ENCODE measurements at places on chromosomes 1 and 21.

DNA sequence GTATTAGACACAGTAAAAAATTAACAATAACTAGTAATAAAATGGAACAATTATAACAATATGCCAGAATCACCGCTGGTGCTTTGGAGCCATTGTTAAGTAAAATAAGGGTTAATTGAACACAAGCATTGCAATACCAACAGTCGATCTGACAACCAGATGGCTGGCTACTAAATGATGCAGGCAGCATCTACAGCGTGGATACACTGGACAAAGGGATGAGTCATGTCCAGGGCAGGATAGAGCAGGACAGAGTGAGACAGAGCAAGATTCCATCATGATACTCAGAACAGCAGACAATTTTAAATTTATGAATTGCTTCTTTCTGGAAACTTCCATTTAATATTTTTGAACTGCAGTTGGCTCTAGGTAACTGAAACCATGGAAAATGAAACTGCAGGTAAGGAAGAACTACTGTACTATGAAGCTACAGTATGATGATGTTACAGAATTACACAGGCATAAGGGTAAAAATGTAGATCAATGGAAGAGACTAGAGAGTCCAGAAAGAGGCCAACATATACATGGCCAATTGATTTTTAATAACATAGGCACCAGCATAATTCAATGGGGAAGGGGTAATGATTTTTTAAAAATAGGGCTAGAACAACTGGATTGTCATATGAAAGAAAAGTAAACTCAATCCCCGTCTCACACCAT, 168.7 kb downstream of the RRAGC start:
- DNase-seq: no peak

DNA sequence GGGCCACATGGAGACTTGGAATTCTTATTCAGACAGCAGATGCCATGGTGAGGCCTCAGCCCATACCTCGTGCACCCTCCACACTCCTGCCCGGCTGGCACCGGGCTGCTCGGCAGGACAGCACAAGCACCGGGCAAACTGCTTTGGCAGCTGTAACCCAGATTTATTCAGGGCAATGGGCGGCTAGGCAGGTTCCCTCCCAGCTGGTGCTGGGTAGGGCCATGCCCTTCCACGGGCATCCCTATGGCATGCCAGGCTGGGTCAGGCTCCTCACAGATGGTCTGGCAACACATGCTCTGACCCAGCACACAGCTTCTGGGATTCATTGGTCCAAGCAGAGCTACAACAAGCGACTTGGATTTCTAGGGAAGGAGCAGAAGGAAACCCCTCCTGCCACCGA, 53.4 kb downstream of the ATP1A1 start:
- DNase-seq: no peak

DNA sequence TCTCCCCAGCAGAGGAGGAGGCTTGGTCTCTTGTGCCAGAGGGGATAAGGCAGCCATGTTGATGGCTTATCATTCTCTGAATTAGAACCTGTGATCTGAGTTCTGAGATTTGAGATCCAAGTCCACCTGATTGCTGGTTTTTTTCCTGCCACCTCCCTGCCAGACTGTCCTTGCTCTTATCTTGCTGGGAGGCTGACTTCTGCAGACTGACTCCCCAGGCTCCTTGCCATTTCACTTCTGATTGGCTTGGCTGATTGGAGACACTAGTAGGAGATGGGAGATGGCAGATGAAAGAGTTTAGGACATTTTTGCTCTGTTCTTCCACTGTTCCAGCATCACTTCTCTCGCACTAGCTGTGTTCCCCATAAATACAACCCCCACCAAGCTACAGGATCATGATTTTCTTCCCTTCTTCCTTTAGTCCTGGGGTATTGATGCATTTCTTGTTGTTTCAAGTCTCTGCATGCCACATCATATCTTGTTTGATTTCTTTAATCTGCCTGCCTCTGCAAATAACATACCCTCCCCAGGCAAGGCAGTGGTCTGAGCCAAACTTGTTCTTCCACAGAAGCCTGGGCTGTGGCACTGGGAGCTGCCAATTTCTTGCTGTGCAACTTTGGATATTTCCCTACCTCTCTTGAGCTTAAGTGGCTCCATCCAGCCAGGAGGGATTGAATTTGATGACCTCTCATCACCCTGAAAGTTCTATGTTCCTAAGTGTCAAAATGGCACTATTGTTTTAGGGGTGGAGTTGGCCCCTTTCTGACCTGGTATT, 963 bp upstream of the CYP4B1 start:
- DNase-seq: no peak

GRCh38 chr1:83698644-83699043, 300.3 kb downstream of the TTLL7 start:
- no peak for DNase-seq

GRCh38 chr1:208024406-208024805, 113.5 kb upstream of the CD34 start:
- no peak for DNase-seq

DNA sequence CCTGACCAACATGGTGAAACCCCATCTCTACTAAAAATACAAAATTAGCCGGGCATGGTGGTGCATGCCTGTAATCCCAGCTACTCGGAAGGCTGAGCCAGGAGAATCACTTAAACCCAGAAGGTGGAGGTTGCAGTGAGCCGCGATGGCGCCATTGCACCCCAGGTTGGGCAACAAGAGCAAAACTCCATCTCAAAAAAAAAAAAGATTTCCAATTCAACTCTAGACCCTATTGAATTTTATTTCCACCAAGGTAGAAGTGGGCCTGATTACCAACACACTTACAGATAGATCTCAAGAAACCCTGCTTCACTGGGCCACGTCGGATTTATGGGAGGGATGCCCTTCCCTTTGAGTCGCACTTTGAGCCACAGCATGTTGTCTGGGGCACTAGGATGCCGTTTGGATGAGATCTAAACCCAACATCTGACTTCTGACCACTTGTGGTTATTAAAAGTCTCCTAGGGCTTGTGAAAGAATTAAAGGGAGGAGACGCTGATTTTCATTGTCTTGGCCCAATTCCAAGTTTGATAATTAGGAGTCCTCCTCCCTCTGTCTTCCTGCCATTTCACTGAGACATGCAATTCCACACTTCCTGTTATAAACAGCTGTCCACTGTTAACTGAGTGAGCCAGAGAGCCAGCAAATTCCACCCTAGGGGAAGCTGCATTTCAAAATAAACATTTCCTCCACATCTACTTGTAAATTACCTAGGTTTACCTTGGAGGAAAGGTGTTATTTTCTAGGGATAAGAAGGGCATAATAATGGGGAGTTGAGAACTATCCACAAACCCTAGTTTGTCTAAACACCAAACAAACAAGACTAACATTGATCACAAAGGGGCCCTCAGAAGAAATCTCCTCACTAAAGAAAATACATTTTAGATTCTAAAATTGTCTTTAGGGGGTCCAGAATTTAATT, 5.2 kb upstream of the RERE start:
- DNase-seq: peak; percentile 86

DNA sequence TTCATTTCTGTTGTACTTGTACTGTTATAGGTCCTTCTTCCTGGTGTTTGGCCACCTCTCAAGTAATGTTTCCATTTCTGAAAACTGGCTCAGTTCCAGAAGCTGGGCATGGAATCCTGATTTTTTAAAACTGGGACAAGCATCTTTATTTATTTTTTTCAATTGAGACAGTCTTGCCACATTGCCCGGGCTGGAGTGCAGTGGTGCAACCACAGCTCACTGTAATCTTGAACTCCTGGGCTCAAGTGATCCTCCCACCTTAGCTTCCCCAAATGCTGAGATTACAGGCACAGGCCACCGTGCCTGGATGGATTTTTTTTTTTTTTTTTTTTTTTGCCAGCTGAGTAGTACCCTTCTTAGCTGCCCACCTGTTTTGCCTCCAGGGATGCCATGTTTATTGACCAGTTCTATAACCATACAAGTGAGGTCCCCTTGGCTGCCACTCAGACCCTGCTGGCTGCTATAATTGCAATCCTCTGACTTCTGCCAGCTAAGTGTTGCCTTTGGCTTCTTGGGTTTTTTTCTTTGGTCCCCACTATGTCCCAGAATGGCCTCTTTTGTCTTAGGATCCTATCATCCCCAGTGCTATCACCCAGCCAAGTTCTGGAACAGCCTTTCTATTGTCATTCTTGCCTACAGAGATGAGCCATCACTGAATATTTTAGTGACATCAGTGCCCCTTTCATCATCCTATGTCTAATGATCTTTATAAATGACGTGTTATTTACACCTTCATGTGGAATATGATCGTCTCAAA, 3.9 kb upstream of the DIP2A start:
- DNase-seq: peak; percentile 14

DNA sequence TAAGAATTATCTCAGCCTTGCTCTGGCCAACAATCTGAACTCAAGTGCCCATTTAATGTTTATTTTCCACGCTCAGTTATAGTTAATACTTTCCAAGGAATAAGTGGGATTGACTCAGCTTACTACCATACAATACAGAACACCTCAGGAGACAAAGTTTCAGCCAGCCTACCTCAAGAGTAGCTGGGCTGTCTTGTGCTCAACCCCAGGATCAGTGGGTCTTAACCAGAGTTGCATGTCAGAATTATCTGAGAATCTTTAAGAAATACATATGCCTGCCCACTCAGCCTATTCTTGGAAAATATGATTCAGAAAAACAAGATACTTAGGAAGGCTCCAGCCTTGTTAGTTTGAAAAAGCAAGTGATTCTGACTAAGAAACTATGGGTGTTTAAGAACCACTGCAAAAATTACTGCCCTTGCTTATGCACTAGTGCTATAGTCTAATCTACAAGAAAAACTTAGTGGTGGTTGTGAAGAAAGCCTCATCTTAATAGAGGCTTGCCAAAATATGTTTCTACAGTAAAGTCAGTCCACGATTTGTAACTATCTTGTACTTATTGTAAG, 20.4 kb downstream of the CDC7 start:
- DNase-seq: no peak

- DNase-seq: no peak
Measured at GRCh38 chr1:22562584-22563583, at the start of gene EPHA8. Gene EPHA8 (plus strand): TSS chr1:22563489. CDS start chr1:22563636, 147 bp downstream.

DNA sequence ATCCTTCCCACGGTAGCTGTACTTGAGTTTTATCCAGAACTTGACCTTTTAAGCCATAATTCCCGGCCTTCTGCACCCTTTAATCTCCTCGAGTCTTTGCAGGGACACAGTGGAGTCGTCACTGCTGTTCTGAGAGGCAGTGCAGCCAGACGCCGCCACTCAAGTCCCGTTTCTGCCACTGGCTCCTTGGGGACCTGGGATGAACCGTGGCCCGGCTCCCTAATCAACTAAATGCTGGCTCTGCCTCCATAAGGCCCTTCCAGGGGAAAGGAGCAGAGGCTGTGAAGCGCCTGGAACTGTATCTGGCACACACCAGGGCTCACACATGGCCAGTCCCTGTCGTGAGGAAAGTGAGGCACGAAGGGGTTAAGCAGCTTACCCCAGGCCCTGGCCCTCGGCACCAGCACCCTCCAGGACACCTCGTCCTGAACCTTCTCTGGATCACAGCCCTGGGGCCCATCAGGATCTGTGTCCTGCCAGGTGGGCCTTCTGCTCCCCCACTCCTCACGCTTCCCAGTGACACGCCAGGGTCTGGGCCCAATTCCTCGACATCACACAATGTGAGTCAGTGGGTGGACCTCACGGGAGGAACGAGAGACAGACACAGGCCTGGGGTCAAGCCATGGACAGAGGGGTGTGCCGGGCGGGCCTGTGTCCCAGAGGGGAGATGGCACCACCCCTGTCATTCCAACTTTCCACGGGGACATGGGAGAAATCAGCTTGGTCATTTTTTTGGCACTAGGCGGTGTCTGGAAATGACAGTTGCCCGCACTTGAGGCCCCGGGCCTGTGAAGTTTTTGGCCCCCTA, 23.5 kb upstream of the C1orf174 start:
- DNase-seq: no peak

DNA sequence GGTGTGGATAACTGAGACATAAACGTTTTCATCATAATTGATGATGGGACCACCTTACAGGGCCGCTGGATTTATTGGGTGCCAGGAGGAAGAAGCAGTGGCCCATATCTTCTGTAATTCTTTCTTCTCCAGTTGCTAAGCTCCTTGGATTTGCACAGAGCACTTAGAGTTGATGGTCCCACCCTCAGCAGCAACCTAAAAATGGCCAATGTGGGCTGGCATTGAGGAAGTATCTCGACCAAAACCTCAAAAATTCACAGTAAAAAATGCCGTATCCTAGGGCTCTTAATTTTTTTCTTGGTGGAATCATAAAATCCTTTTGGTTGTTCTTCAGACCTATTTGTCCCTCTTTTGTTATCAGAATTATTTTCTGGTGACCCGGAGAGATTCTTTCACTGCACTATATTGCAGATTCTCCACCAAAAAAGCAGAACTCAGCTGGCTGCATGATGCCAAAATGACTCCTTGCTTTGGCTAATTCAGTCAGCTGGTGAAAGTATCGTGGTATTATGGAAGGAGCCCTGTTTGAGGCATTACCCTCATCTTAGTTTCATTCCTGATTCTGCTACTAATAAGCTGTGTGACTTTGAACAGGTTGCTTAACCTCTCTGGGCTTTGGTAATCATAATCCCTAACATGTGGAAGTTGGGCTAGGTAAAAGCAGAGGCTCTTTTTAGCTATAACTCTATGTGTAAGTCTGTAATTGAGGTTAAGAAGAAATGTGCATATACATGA, 27.6 kb downstream of the KIRREL1 start:
- DNase-seq: peak; percentile 54

DNA sequence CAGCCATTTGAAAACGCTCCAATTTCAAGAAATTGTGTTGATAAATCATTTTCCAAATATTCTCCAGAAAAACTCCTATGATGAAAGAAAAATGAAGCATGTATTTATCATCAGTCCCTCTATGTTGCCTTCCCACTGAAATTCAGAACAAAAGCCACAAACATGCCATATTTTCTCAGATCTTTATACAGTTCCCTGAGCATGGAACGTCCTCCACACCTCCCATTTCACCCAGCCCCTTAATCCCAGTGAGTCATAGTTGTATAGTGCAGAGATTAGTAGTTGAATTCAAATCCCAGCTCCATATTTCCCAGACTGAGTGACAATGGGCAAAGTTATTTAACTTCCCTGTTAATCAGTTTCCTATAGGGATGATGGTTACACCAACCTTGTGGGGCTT, 20.6 kb upstream of the NPL start:
- peak; percentile 51 for DNase-seq

DNA sequence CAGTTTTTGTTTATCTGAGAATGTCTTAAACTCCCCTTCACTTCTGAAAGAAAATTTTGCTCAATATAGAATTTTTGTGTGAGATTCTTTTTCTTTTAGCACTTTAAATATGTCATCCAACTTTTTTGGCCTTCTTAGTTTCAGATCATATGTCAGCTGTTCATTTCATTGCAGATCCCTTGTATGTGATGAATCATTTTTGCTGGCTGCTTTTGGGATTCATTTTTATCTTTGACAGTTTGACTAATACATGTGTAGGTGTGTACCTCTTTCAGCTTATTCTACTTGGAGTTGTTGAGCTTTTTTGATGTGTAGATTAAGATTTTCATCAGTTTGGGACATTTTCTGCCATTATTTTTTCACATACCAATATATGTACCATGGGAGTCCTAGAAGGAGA, 156.8 kb downstream of the FASLG start:
- DNase-seq: no peak

DNA sequence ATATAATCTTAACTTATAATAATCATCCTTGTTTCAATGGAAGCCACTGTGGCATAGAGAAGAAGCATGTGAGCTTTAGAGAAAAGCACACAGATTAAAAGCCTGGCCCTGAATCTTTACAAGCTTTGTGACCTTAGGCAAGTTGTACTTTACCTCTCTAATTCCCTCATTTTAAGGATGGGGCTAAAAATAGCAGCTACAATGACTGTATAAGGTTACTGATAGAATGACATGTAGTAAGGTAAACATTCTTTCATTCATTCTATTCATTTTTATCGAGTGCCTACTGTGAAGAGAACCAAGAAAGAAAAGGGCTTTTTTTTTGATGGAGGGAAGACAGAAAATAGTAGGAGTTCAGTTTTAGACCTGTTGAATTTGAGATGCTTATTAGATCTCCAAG, 25.6 kb downstream of the CDKN2C start:
- DNase-seq: no peak

GRCh38 chr1:6627031-6627430, 2.4 kb downstream of the THAP3 start:
- DNase-seq: no peak

Data from adipocyte (in vitro differentiated cells).